ENCODE measurements at places on chromosomes 7 and 10.

- no peak for DNase-seq
These were observed 2.4 kb upstream of the SERPINE1 start for GRCh38 chr7:101124376-101125056.

GRCh38 chr10:84401854-84402611, 73.6 kb downstream of the CCSER2 start:
- DNase-seq, result no peak

- DNase-seq, result no peak
These were observed 83.3 kb downstream of the CUL2 start for GRCh38 chr10:35006836-35007235.

DNA sequence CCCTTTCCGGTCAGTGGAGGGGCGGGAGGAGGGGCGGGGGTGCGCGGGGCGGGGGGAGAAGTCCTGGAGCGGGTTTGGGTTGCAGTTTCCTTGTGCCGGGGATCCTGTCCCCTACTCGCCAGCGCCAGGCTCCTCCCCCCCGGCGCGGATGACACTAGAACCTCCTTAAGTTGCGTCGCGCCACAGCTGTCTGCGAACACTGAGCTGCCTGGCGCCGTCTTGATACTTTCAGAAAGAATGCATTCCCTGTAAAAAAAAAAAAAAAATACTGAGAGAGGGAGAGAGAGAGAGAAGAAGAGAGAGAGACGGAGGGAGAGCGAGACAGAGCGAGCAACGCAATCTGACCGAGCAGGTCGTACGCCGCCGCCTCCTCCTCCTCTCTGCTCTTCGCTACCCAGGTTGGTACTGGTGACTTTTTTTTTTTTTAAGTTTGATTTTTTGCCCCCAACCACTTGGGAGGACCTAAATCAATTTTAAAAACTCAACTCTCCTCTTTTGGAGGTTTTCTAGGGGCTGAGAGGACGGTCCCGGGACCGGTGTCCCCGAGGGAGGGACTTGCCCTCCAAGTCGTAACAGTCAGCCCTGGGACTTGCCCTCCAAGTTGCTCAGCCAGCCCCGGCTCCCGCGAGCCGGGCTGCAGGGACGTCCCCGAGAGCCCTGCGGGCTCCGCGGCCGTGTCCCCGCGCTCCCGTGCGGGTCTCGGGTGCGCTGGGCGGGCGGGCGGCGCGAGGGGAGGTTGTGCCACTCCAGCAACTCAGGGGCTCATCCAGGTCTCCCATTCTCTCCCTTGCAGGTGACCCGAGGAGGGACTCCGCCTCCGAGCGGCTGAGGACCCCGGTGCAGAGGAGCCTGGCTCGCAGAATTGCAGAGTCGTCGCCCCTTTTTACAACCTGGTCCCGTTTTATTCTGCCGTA, at the start of gene GATA3:
Gene GATA3 (plus strand): TSS at position 195 of the 914 bp plus-strand sequence. CDS start 968 bp downstream, outside the sequence.
- DNase-seq, result no peak

DNA sequence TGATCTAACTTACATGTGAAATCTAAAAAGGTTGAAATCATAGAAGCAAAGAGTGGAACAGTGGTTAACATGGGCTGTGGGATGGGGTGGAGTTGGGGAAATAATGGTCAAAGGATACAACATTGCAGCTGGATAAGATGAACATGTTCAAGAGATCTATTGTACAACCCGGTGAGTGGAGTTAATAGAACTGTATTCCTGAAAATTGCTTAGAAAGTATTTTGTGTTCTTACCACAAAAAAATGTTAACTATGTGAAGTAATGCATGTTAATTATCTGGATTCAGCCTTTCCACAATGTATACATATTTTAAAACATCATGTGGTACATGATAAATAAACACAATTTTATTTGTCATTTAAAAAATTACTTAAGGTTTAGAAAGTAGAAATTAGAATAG, 271.0 kb upstream of the LRRTM3 start:
- DNase-seq, result no peak
